Bronchial smooth muscle cell (primary cell): ENCODE measurements at places on chromosomes 6 and 20. TPM values are rescaled to one million over a fixed set of nuclear protein-coding genes. Genes with fewer than 3 reads are reported as not detected.

The HDGFL1 gene
- not detected in 2 replicates for total RNA-seq

The GRM4 gene
- under 0.01 TPM in 1 of 2 replicates, not detected in the other for total RNA-seq

The MCHR2 gene
- total RNA-seq = not detected in 2 replicates

The TCP11 gene
- total RNA-seq = 0.16 TPM in 1 of 2 replicates, not detected in the other

The SNAP91 gene
- total RNA-seq = not detected in 2 replicates

The SCRT2 gene
- not detected in 2 replicates for total RNA-seq

The NRSN1 gene
- under 0.01 TPM in 1 of 2 replicates, not detected in the other for total RNA-seq

The DOK5 gene
- total RNA-seq = 21.8 and 26.8 TPM in 2 replicates

The TSBP1 gene
- not detected in 2 replicates for total RNA-seq

The TM9SF4 gene
- 22.4 and 27.2 TPM in 2 replicates for total RNA-seq

The MYCT1 gene
- total RNA-seq = not detected in 2 replicates

The FLRT3 gene
- 1.6 and 3.8 TPM in 2 replicates for total RNA-seq

The VSX1 gene
- not detected in 2 replicates for total RNA-seq

The SMOC2 gene
- not detected in 2 replicates for total RNA-seq

The ENPP4 gene
- under 0.01 and 0.16 TPM in 2 replicates for total RNA-seq

The LSM14B gene
- 44.8 and 47.5 TPM in 2 replicates for total RNA-seq

The CDS2 gene
- 18.3 and 20.4 TPM in 2 replicates for total RNA-seq

The CLVS2 gene
- under 0.01 TPM in 1 of 2 replicates, not detected in the other for total RNA-seq

The POU3F2 gene
- under 0.01 TPM in 2 replicates for total RNA-seq

The KCNK5 gene
- not detected in 2 replicates for total RNA-seq

The CDH26 gene
- total RNA-seq = 0.16 and 0.34 TPM in 2 replicates

The TINAG gene
- not detected in 2 replicates for total RNA-seq
